Activated B cell treated with CpG ODN at 0.5 μM for 24 hours (primary cell): ENCODE measurements at places on chromosomes 3 and 15. TPM values are rescaled to one million over a fixed set of nuclear protein-coding genes. Genes with fewer than 3 reads are reported as not detected.

- DNase-seq: no peak
These were observed 28.5 kb downstream of the UBE2E1 start for GRCh38 chr3:23834082-23834870.

ISL2 gene
- 0.35 and 0.39 TPM in 2 replicates for total RNA-seq

ITIH3 gene
- not detected in 2 replicates for total RNA-seq

DNA sequence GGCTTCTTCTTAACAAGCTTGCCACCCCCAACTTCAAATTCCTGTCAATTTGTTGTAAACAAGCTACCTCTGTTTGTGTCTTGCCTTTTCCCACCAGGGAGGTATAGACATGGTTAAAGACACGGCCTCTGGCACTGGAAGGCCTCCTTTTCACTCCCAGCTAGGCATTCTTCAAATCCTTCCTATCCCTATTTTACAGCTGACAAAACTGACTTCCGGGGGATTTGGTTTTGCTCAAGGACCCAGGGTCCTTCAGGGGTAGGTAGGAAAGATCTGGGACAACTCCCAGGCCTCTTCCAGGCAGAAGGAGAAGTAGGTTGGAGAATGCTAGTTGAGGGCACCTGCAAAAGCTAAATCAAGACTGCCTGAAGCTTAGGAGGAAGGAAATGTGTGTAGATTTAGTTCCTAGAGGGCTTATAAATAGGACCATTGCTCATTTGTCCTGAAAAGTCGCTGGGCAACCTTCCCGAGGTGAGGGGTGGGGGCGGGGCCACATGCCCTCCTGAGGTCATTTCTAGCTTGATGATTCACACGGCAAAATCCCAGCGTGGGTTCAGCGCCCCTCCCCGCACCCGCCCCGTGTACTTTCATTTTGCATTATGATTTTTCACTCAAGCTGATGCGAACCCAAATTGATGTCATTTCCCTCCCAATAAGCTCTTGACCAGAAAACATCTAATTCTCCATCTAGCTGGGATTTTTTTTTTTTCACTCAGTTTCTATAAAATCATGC, 365.5 kb downstream of the SHQ1 start:
- DNase-seq: no peak

GRCh38 chr3:52196977-52197376, 983 bp upstream of the ALAS1 start:
- no peak for DNase-seq

DNA sequence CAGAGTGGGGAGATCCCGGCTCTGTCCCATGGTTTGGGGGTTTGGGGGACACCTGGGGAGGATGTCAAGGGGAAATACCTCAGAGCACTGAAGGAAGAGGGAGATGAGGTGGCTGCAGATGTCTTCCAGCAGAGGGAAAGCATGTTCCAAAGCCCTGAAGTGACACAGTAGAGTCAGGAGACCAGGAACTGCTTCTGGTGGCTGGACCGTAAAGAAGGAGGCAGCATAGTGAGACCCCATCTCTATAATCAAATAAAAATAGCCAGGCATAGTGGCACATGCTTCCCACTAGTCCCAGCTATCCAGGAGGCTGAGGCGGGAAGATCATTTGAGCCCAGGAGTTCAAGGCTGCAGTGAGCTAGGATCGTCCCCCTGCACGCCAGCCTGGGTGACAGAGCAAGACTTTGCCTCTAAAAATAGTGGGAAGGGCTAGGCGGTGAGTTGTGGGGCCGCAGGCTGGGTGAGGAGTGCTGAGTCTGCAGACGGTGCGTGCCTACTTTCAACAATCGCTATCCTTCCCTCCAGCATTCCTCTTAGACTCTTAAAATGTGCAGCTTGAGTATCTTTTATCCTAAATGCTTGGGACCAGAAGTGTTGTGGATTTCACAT, 26.2 kb downstream of the HES1 start:
- no peak for DNase-seq

GOLGA8S gene
- total RNA-seq: 0.09 and 0.10 TPM in 2 replicates

- no peak for DNase-seq
These were observed 580.1 kb downstream of the ROBO2 start for GRCh38 chr3:77620009-77620408.

DNA sequence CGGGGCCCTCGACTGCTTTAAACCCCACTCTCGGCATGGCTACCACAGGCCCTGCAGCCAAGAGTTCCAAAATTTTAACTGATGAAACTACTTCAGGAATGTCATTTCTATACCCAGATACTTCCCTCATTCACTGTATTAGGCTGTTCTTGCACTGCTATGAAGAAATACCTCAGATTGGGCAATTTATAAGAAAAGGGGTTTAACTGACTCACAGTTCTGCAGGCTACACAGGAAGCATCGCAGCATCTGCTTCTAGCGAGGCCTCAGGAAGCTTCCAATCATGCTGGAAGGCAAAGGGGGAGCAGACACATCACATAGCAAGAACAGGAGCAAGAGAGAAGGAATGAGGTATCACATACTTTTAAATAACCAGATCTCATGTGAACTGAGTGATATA, 21.6 kb upstream of the ALCAM start:
- DNase-seq: no peak

DNA sequence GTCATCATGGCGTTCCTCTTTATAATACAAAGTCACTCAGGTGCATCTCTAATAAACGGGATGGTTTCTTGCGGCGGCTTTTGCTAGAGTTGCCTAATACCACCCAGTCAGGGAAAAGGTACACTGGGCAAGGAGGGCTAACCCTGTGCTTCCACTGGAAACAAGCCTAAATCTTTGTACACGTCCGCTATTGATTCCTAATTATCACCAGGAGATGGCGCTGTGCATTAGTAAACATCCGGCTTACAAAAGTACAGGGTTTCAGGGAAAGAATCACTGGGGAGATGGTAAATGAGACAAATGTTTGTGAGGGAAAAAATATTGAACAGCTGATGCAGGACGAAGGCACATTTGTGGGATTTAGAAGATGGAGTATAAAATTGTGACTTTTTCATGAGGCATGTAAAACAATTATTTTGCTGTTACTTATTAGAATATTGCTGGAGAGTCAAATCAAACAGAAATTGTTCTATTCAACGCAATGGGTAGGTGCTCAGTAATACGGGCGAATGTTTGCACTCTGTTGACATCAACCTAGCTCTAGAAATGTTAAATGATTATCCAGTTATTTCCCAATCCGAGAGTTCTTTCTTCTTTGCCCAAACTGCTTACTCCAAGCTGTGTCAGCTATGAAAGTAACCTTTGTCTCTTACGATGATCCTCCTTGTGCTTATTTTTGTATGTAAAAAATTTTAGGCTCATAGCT, 50.6 kb downstream of the GMNC start:
- no peak for DNase-seq

- DNase-seq: no peak
These were observed 134.3 kb upstream of the LRRN1 start for GRCh38 chr3:3664935-3665334.

DNA sequence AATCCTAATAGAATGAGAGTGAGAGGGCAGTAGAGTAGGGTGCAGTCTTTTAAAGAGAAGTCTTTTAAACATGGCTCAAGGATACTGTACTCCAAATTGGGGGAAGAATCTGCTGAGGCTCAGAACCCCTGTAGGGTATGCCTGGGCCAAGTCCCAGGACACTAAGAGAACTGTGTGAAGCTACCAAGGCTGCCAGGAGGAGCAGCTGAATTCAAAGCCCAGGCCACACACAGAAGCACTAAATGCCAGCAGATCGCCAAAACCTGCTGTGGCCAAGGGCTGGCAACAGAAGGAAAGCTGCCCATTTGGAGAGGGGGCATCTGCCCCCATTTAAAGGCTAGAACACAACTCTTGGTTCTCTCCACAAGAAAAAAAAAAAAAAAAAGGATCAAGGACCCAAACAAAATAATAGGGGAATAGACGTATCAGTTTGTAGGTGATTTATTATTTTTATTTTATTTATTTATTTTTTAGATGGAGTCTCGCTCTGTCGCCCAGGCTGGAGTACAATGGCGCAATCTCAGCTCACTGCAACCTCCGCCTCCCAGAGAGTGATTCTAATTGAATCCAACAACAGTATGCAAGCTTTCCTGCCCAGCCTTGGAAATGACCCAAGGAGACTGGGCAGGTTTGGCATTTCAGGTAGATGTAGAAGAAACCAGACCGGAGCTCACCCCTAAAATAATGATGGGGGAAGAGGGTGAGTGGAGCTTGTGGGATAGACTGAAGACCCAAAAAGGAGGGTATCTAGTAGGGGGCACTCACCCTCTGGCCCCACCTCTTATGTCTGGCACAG, 279.0 kb upstream of the WNT5A start:
- DNase-seq: no peak

BCHE gene
- not detected in 2 replicates for total RNA-seq

GRCh38 chr15:56102441-56102840, 109.0 kb upstream of the NEDD4 start:
- DNase-seq: no peak
